ENCODE measurements at places on chromosomes 13 and 19.
A peak's percentile ranks its signal among the peaks of the same experiment; 100 is the strongest.

DNA sequence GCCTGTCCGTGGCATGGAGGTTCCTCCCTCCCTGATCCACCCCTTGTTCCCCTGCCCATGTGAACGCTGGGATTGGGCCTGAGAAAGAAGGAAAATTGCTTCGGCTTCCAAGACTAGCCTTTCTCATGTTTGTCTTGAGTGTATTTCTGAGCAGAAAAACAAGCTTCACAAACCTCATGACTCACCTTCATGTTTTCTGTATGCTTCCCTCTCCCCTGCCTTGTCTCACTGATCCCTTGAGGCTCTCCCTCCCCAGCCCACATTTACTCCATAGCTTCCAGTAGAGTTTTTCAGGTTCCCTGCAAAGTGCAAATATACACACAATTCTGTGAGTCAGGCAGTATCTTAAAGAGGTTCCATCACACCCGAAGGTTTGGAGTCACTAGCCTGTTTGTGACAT, 572.4 kb downstream of the UQCRFS1 start:
- DNase-seq: no peak

- DNase-seq: no peak
These were observed 659 bp upstream of the PAFAH1B3 start for GRCh38 chr19:42303101-42303464.

GRCh38 chr13:26061947-26062346, 10.1 kb upstream of the SHISA2 start:
- DNase-seq: peak; percentile 94

DNA sequence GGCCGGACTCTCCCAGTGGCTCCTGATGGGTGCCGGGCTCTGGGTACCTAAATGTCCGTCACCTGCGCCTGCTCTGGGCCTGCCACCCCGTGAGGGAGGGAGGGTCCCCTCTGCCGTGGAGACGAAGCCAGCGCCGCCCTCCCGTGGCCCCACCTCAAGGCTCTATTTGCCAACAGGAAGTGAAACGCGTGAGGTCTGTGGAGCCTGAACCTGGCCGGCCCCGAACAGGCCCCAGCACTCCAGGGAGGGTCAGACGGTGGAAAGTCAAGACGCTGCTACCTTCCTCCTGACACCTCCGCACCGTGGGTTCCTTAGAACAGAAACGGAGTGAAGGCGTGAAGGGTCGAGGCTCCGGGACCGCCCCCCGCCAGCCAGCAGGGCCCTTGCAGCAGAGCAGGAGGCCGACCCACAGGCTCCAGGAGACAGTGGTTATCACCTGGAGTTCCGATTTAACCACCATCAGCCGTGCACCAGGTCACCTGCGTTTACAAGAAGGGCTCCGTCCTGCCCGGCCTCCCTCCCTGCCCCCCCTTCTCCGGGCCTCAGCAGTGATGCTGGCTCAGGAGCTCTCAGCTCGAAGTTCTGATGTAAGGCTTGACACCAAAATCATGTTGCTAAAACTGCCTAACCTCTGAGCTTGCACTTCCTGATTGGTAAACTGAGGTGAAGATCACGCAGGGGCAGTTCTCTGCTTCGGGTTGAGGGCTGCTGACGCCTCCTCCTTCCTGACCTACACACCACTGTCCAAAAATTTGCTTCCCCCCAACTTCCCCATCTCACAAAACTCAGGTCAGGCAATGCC, 50.9 kb upstream of the C13orf46 start:
- DNase-seq: no peak

GRCh38 chr19:27720155-27720554, 1492.8 kb downstream of the UQCRFS1 start:
- peak; percentile 46 for DNase-seq

DNA sequence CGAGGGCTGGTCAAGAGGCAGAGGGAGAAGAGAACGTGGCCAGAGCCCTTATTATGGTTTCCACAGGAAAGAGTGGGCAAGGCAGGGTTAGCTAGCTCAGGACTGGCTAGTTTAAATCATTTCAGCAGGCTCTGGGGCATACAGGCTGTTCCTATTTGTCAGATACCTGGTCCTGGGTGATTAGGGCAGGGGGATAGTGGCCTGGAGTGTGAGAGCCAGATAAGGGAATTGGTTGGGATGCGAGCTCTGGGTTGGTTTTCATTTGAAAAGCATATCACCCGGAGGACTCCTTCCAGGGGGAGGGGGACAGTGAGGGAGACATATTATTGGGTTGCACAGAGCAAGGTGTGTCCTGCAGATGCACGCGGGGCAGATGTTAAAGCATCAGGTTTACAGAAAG, 75.3 kb upstream of the CLDN10 start:
- no peak for DNase-seq

GRCh38 chr13:71067165-71067815, 799.7 kb downstream of the DACH1 start:
- no peak for DNase-seq

- peak; percentile 53 for DNase-seq
These were observed 21.2 kb downstream of the DNMT1 start for GRCh38 chr19:10173527-10173926.

DNA sequence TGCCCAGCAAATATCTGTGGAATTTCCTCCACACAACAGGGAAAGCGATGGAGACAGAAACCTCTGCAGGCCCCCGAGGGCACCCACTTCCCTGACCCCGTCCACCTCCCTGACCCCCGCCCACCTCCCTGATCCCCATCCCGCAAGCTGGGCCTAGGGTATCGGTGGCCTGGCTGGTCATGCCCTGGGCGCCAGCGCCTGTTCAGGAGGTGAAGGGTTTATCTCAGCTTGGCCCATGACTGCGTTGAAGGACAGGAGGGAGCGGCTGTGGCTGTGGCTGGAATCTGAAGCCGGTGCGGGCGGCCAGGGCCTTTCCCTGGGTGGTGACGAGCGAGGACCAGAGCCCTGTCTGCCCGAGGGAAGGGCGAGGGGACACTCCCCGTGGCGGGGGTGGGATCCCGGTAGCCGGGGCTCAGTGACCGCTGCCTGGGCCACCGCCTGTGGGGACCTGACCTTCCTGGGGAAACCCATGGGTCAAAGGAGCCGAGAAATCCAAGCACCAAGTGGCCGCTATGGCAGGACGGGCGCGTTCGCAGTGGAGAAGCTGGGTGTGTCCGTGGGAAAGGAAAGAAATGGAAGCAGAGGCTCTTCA, 20.7 kb downstream of the GAS6 start:
- DNase-seq: no peak

DNA sequence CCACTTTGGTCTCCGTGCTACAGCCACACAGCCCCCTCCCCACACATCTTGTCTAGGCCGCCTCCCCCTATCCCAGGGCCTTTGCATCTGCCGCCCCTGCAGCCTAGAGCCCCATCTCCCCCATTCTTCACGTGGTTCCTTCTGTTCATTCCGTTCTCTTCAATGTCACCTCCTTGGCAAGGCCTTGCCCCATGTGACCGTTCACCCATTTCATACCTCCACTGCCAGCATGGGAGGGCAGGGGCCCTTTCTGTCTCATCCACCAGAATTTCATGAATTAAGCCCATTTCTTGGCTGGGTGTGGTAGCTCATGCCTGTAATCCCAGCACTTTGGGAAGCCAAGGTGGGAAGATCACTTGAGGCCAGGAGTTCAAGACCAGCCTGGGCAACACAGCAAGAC, 15.7 kb upstream of the HNRNPM start:
- no peak for DNase-seq

DNA sequence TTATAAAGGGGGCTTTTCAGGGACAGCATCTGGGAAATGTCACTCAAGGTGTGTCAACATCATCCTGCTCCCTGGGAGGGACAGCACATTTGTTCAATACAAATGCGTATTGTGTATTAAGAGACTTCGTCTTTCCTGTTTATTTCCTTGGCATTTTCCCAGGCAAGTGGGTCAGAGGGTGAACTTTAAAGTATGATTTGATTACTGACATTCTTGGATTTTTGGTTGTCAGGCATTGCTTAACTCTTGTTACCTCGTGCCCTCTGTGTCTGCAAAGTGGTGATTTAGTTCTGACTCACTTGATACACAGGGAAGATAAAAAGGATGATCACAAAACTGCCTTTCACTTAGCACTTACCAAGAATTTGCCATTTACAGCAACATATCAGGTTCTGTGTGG, 292.7 kb downstream of the SUCLA2 start:
- DNase-seq: peak; percentile 16

- DNase-seq: no peak
These were observed 103.8 kb downstream of the SLC10A2 start for GRCh38 chr13:102962430-102962829.

DNA sequence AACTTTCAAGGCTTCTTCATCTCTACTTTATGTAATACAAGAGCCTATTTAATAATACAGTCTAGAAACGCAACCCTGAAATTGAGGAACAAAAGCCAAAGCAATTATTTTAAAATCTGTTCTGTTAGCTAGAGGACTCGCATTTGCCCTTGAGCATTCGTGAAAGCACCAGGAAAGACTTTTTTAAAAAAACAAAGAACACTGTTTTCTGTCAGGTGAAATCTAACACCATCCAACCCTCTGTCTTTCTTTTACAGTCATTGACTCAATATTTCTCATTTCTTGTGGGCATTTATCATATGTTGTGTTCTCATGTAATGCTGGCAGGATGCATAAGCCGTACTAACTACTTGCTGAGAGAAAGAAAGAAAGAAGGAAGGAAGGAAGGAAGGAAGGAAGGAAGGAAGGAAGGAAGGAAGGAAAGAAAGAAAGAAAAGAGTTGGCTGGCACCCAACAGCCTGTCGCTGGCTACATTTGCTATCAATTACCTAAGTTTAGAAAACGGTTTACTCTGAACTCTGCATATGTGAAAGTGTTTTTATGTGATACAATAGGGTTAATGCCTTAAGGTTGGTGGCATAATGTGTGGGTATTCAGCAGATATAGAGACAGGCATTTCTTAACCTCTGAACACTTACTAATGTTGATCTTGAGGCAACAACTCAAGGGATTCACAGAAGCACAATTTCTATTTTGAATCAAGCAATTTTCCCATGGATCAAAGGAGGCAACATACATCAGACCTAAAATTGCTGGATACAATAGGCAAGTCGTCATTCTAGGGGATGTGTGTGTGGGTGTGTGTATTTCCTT, 445.4 kb downstream of the DCT start:
- no peak for DNase-seq

DNA sequence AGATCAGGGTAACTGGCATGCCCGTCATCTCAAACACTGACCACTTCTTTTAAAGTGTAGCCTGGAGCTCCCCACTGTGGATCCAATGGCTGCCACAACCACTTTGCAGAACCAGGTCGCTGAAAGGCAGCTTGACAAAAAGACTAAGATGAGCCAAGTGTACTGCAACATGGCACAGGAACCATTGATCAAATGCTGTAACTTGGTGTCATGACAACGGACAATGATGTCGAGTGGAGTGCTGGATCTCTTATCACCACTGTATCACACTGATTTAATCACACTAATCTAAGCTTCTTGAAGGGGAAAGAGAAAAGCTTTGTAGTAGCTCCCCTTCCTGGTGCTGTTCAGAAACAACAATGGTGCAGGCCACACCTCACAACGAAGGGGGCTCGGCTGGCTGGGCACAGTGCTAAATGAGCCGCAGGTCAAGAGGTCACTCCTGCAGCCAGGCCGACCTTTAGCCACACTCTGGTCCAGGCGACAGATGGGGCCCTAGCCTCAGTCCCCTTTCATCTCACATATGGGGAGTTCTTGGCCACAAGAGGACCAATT, 2.2 kb upstream of the TNFRSF19 start:
- DNase-seq: no peak

DNA sequence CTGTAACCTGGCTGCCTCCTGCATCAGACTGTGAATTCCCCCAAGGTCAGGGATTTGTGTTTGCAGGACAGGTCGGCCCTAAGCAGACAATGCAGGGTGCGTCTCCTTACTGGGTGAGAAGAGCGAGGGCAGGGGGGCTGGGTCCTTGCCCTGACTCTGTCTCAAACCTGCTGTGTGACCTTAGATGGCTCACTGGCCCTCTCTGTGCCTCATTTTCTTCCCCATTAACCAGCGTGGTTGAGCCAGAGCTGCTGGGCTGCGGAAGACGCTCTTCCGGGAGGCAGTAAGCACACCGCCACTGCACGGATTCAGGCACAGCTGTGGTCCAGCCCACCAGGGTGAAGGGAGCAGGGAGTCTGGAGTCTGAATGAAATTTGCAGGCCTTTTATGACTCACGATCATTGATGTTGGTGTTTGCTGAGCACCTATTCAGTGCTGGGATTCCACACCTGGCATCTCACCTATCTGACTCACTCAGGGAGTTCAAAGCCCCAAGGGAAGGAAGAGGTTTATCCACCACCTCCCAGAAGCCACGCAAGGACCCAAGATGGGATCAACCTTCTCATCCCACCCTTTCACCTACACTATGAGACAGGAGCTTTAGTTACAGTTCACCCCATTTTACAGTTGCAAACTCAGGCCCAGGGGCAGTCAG, 2.5 kb downstream of the AKT1S1 start:
- peak; percentile 43 for DNase-seq

DNA sequence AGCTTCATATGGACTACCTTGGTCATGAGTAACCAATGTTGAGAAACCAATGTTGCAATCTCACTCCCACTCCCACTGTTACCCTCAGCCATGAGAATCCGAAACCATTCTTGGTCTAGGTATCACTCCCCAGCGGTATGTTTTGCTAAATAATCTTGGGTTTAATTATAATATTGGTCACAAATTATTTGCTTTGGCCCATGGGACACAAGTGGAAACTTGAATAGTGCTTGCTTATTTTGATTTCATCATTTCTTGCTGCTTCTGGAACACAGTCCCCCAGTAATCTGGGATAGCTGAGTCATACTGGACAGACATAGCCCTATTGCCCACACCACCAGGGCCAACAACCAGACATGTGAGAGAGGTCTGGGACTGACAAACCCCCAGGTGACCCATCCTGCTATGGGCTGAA, 171.6 kb upstream of the IPO5 start:
- DNase-seq: no peak

- peak; percentile 33 for DNase-seq
These were observed 23.4 kb downstream of the CCNE1 start for GRCh38 chr19:29834991-29835846.

Data from kidney tubule cell (primary cell).